ENCODE measurements at places on chromosomes 6 and 20.

GRCh38 chr20:13148402-13148801 lies 72.7 kb upstream of the ISM1 start:
- no peak for DNase-seq

DNA sequence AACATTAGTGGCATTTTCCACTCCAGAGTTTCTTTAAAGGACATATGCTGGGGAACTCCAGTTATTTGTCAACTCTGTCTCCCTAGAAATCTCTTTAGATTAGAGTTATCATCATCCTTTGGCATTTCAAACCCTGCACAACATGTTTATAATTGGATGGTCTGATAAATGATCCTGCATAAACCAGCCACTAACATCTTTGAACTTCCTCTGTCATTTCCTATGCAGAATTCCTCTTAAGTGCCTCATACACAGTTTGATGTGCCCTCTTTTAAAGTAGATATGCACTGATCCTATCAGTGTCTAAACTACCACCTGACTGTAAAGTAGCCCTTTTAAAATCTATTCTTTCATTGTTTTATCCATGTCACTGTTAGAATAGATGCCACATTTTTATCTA lies 306.3 kb upstream of the IRAK1BP1 start:
- DNase-seq, result no peak

- no peak for DNase-seq
These were observed 461.3 kb downstream of the GJA1 start for GRCh38 chr6:121896771-121897170.

DNA sequence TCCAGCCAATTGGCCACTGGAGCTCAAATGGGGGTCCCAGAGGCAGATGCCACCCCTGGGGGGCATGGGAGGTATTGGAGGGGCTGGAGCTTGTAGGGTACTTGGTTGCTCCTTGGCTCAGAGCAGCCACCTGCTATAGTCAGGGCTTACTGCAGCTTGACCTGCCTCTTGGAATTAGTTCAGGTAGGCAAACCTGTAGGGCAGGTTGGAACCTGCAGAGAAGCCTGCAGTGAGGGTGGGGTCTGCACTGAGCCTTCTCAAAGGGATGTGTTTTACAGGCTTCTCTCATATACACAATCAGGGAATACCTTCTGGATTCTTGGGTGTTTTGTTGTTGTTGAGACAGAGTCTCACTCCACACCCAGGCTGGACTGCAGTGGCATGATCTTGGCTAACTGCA lies 94.2 kb upstream of the MYL9 start:
- no peak for DNase-seq

DNA sequence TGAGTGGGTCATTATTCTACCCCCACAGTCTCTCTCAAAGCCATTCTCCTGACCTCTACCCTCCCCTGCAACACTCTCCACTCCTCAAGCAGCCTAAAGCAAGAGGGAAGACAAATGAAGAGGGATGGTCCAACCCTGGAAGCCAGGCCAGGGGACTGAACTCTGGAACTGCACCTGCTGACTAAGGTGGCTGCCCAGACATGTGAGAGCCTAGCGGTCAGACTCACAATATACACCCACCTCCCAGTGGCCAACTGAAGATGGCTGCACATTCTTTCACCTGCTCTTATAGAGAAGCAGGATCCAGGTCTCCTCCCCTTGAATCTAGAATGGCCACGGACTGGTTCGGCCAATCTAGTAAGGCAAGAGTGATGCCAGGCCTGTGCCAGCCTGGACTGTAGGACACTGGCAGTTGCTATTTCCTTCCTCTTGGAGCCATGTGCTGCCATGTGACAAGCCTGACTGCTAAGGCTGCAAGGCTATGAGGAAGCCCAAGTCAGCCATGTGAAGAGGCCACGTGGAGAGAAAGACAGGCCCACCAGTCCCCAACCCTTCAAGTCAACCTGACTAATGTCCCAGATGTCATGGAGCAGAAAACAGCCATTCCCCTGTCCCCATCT lies 31.8 kb downstream of the ACSS1 start:
- no peak for DNase-seq

DNA sequence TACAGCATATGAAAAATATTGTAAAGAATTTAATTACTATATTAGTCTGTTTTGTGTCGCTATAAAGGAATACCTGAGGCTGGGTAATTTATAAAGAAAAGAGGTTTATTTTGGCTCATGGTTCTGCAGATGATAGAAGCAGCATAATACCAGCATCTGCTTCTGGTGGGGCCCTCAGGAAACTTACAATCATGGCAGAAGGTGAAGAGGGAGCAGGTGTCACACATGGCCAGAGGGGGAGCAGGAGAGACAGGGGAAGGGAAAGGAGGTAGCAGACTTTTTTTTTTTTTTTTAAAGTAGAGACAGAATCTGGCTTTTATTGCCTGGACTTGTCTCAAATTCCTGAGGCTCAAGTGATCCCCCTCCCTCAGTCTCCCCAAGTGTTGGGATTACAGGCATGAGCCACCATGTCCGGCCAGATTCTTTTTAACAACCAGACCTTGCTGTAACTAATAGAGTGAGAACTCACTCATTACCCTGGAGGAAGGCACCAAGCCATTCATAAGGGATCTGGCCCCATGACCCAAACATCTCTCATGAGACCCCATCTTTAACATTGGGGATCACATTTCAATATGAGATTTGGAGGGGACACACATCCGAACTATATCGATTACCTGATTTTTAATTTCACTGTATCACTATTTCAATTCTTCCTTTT lies 64.6 kb downstream of the MAN1A1 start:
- DNase-seq, result no peak

GRCh38 chr20:37948956-37949355 lies 46.0 kb downstream of the VSTM2L start:
- DNase-seq, result no peak

GRCh38 chr20:1946762-1947534 lies 46.9 kb downstream of the PDYN start:
- DNase-seq, result no peak

GRCh38 chr20:13274275-13274861 lies 53.3 kb downstream of the ISM1 start:
- no peak for DNase-seq

DNA sequence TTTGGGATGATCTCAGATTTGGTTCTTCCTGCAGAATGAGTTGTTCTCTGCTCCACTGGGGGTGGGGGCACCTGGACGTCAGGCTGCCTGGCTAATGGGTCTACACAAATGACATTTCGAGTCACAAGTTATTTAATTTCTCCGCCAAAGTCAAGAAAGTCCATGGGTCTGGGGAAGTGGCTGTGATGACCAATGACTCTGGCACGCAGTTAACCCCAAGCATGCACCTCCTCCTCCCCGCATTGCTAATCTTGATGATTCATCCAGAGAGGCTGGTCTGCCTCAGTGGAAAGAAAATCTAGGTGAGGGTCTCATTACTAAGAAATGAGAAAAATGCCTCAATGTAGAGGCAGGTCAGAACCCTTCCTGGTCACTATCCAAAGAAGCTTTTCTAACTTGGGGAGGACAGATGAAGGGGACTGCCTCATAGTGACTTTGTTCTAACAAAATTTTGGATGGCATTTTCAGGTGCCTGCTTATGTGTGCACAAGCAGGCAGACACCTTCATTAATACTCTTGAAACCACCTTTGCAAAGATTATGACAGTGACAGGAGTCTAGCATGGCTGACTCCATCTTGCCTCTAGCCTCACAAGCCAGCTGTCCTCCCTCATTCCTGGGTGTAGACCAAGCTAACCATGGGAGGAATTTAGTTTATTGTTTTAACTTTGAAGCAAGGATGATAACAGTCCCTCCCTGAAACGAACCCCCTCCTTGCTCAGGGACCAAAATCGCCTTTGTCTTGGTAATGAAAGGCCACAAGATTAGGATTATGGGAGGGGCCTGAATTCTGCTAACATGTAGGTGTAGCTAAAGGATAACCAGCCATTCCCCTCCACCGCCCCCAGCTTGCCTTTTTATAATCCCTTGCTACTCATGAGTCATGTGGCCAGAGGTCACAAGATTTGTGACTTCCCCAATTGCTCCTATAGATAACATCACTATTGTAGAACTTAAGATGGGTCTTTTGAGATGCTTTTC lies 98.6 kb upstream of the MRPS10 start:
- no peak for DNase-seq

GRCh38 chr6:39686976-39687375 lies 38.2 kb downstream of the KIF6 start:
- no peak for DNase-seq

DNA sequence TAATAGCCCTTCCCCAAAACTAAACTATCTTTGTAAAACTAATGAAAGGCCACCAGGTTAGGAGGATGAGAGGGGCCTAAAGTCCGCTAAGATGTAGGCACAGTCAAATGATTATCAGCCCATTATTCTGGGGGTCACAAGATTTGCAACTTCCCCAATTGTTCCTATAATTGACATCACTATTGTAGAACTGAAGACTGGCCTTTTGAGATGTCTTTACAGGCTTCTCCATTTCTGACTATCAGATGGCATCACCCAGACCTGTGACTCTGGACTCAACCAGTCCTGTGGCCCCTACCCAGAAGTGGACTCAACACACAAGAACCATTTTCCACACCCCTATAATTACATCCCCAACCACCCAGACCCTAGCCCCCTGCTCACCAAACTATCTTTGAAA lies 61.5 kb upstream of the MAP7 start:
- no peak for DNase-seq

DNA sequence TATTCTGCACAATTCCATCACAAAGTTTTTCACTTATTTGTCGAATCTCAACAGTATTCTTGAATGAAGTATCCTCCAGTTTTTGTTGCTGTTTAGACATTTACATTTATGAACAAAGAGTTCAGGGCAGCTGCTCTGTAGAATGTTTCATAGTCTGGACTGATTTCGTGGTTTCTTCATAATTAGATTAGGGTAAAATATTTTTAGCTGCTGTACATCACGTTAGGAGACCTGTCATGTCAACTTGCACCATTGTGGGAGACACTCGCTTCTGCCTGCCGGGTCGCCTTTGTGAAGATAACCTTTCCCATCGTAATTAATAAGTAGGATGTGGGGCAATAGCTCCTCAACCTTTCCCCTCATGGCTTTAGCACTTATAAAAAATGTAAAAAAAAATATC lies 27.5 kb upstream of the RPS6KA2 start:
- no peak for DNase-seq

GRCh38 chr6:135195522-135195921 lies 14.4 kb downstream of the MYB start:
- DNase-seq, result no peak

GRCh38 chr6:70398783-70399728 lies 14.3 kb upstream of the FAM135A start:
- no peak for DNase-seq

DNA sequence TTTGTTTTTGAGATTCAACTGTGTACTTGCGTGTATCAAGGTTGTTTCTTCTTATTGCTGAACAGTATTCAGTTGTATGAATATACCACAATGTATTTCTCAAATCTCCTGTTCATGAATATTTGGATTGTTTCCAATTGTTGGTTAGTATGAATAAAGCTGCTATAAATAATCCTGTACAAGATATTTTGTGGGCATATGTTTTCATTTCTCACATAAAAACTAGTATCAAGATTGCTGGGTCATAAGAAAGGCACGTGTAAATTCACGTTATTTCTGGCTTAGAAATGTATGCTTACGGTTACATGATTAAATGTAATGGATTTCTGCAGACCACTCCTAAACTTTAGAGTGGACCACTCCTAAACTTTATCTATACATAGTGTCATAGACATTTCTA lies 96.6 kb downstream of the BTBD3 start:
- DNase-seq, result no peak

DNA sequence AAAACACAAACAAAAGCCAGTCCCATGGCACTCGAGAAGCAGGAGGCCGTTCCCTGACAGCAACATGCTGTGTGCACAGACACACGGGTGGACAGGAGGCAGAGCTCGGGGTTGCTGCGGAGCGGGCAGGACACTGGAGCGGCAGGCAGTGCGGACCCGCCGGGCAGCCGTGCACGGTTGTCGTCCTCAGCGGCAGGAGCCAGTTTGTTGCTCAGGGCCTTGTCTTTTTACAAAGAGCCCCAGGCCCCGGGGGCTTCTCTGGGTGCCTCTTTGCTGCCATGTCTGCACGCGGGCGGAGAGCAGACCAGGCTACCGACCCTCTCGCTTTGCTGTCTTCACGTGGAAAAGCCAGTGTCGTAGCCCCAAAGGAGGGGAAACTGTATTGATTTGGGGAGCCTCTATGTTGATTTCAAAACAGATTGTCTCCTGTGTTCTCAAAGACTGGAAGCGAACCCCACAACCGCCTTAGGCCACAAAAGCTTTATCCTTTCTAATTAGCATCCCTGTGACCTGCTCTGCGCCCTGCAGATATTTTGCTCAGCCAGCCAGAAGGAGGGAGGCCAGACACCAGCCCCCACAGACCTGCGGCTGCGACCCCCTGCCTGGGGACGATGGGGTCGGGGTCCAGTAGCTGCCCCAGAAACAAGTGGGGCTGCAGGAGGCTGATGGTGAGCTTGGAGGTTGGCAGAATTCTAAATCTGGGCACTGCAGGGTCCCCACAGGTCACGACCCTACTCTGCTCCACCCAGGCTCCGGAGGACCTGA lies 50.2 kb downstream of the ERMARD start:
- DNase-seq, result no peak

All from activated T-helper 9 cell treated with anti-CD3 and anti-CD28 coated beads, Interleukin-2, amount 50 U/mL, for 16 hours (primary cell).